ENCODE measurements at places on chromosomes 12 and 14.

GRCh38 chr12:68007466-68007865 is 18.2 kb downstream of the IFNG-AS1 start:
- no peak for DNase-seq

GRCh38 chr12:111316671-111317070 is 52.2 kb downstream of the PHETA1 start:
- no peak for DNase-seq

- no peak for DNase-seq
Observed at GRCh38 chr14:65954942-65955341, 531.2 kb upstream of the CCDC196 start.

- DNase-seq: no peak
Observed at GRCh38 chr14:80850197-80850814, 91.2 kb downstream of the CEP128 start.

- no peak for DNase-seq
Observed at GRCh38 chr12:7060353-7060954, at the start of gene C1S. C1S (plus strand) TSS chr12:7060718; CDS start chr12:7061913, 1,195 bp downstream.

DNA sequence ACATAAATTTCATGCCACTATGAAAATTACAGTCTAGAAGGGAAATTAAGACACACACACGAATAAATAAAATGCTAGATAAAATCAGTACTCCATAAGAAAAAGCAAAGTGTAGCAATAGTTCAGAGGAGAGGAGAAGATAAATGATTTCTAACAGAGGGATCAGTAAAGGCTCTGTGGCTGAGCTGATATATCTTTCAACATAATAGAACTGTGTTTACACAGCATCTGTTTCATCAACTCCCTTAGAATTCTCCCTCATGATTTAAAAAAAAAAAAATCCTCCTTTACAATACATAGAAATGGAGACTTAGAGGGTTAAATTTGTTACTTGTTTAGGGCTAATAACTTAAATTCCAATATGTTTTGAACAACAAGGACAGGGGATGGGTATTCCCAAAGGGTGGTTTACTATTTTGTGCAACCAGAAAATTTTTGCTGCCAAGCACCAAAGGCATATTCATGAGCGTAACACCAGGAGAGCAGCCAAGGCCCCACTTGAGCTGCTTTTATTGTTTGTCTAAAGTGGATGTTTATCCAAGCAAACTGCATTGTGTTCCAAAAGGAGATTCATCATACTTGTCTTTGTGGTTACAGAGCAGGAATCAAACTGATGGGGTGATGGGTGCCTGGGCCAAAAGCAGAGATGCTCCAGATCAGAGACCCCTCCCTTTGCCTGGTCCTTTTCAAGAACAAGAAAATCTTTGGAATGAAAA is 162.7 kb downstream of the BMP4 start:
- DNase-seq: no peak

GRCh38 chr14:59093902-59094301 is 94.6 kb upstream of the DAAM1 start:
- no peak for DNase-seq

DNA sequence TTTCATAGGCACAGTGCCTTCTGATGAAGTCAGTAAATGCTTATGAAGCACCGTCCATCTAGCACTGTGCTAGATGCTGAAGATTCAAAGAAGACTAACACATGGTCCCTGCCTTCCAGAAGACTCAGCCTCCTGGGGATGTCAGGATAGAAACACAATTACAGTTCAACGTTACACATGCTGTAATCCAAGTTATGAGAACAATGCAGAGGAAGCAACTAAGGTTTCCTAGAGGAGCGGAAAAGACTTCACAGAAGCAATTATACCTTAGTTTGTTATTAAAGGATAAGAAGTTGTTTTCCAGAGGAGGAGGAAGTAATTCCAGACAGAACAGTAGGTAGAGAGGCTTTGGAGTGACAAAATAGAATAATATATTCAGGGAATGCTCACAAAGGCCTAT is 66.9 kb upstream of the FGD4 start:
- no peak for DNase-seq

DNA sequence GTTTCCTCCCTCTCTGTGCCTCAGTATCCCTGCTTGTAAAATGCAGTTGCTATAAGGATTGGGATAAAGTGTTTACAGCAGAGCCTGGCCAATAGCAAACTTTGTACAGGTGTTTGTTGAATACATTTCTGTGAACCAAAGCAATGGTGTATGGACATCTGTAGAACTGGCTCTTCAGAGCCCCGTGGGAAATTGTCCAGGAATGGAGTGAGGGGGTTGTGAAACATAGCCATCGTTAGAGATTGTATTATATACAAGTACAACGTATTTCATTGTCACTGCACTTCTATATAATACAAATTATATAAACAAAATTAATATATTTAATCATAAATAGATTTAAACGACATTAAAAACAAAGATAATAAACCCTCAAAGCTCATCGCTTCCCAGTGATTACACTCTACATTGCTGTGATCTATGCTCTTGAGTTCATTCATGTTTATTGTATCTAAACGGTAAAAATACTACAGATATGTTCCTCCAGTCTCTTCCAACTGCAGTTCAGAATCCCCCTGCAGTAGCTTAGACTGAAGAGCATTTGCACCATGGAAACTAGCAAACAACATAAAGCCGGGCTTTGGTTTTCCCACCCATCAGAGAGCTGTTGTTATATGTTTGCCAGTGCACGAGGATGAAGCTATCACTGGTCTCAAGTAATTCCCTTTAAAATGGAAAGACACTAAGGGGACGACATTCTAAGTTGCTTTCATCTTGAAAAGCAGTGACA is 216.7 kb downstream of the TMEM132C start:
- DNase-seq: no peak
